ENCODE measurements at places on chromosomes 11 and 22. TPM values are rescaled to one million over a fixed set of nuclear protein-coding genes. Genes with fewer than 3 reads are reported as not detected.

DGAT2 gene
- 1.2 TPM for total RNA-seq

VSTM5 gene
- not detected for total RNA-seq

CARNS1 gene
- 0.08 TPM for total RNA-seq

SLC22A6 gene
- total RNA-seq, result not detected

MYBPC3 gene
- not detected for total RNA-seq

C11orf91 gene
- 1.5 TPM for total RNA-seq
